ENCODE measurements at places on chromosomes 11 and 22.

- no peak for DNase-seq
These were observed 13.2 kb downstream of the MPZL3 start for GRCh38 chr11:118238929-118239328.

- DNase-seq: no peak
These were observed 31.2 kb upstream of the SMIM35 start for GRCh38 chr11:118117790-118118601.

- DNase-seq: no peak
These were observed 124.4 kb downstream of the ETS1 start for GRCh38 chr11:128462922-128463321.

- DNase-seq: no peak
These were observed 3.4 kb upstream of the ZBED4 start for GRCh38 chr22:49850021-49850911.

GRCh38 chr22:33932997-33933396 is 12.7 kb upstream of the LARGE1 start:
- DNase-seq: no peak

- DNase-seq: no peak
These were observed 267.9 kb upstream of the SESN3 start for GRCh38 chr11:95498722-95499425.

- no peak for DNase-seq
These were observed 17.1 kb downstream of the RPS6KA4 start for GRCh38 chr11:64376071-64376470.

- no peak for DNase-seq
These were observed 63.1 kb downstream of the SPATA19 start for GRCh38 chr11:133782116-133782725.

GRCh38 chr11:67288198-67288451 is 978 bp upstream of the ANKRD13D start:
- no peak for DNase-seq

- DNase-seq: no peak
These were observed 110.8 kb upstream of the NNMT start for GRCh38 chr11:114185436-114185835.

GRCh38 chr11:45660729-45661438 is 4.5 kb downstream of the CHST1 start:
- DNase-seq: no peak

- peak; percentile 29 for DNase-seq
These were observed 11.4 kb downstream of the PACS1 start for GRCh38 chr11:66081505-66081904.

DNA sequence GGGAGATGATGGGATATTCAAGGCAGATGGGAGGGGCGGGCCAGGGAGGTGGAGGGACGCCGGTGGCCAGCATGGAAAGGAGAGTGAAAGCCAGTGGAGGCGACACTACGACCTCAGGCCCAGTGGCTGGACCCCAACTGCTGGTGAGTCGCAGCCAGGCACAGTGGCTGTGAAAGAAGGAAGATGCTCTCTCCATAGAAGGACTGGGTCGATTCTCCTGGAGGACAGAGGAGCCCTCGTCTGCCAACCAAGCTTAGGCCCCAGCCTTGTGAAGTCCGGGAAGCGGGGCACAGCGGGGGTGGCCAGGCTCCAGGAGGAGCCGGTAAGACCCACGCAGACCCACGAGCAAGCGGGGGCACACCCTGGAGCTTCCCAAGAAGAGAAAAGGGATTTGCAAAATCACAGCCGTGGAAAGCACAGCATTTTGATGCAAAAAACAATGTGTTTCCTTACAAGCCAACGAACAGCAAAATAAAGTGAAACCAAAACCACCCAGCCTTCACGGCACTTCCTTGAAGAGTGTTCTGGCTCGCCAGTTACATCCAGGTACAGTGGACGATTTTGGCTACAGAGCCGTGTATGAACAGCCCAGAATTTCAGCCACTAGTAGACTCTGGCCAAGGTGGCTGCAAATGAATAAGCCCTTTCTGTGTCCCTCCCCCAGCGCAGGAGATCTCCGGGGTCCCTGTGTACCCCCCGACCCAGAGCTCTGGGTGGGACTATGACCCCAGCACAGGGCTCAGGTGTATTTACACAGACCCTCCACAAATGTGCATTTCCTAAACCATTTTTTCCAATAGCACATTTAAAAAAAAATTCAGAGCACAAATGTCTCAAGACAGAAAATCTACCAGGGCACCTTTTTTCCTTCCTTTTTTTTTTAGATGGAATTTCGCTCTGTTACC is 96.9 kb downstream of the TRMU start:
- no peak for DNase-seq

GRCh38 chr22:37633625-37634416 is 5.6 kb upstream of the SH3BP1 start:
- peak; percentile 95 for DNase-seq

DNA sequence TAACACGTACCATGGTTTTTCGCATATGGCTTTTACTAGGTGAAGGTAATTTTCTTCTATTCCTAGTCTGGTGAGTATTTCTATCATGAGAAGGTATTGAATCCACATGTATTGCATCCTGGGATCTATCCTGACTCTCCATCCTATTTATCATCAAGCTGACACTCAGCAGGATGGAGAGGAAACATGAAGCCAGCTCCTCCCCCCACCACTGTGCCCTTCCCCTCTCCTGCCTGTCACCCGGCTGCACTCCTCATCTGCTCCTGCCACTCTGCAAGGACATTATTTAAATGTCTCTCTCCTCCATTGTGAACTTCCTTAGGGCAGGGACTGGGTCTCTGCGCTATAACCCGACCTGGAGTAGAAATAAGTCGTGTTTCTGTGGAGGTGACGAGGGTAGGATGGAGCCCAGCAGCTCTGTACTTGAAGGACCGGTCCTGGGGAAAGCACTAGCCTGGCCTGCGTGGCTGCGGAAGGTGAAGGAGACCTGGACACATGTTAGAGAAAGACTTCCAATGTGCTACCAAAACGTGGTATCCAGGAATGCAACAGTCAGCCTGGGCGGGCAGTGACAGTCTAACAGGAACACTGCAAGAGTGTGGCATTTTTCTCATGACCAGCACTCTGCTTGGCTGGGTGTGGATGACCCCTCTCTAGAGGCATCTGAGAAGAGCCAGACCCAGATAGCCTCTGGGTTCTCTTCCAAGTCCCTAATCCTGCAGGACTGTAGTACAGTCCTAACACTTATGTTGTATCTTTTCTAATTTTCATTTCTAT is 111.2 kb downstream of the MICAL3 start:
- no peak for DNase-seq

DNA sequence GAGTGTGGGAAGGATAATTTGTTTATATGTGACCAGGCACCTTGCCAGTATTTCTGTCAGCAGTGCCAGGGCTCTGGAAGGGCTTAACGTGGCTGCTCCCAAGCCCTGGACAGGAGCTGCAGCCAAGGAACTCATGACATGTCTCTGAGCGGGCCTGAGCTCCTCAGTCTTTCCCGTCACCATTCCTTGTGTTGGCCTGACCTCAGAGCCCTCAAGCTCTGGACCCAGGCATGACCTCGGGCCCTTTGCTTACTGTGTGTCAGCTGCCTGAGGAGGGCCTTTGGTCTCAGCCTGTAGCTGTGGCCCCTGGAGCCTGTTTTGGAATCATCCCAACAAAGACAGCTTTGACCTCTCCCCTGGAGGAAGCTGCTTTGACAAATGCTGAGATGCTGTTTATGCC is 264.1 kb upstream of the PLET1 start:
- DNase-seq: no peak

- DNase-seq: no peak
These were observed 1.5 kb upstream of the CHST1 start for GRCh38 chr11:45666648-45667642.

DNA sequence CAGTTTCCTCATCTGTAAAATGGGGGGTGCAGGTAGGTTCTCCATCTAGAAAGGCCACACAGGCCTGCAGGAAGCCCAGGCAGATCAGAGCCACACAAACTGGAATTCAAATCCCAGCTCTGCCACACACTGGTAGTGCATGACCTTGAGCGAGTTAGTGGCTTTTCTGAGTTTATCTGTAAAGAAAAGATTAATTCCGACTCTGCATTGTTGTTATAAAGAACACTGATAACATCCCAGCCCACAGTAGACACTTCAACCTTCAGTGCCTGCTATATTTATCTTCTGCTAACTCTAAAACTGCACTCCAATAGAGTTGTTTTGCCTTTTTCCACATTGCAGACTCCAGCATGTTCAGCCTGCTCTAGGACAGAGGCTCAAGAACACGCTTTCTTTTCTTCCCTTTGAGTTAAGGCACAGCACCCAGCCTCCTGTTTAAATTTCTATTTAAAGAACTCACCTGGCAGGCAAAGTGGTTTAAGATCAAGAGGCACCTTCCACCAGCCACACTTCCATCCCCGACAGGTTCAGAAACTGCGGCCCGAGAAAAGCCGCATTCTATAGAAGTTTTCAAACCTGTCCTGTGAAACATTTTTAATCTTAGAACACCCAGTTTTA is 133.9 kb downstream of the PLEKHA7 start:
- DNase-seq: no peak

GRCh38 chr11:121291896-121292494 is 576 bp upstream of the SC5D start:
- DNase-seq: no peak

DNA sequence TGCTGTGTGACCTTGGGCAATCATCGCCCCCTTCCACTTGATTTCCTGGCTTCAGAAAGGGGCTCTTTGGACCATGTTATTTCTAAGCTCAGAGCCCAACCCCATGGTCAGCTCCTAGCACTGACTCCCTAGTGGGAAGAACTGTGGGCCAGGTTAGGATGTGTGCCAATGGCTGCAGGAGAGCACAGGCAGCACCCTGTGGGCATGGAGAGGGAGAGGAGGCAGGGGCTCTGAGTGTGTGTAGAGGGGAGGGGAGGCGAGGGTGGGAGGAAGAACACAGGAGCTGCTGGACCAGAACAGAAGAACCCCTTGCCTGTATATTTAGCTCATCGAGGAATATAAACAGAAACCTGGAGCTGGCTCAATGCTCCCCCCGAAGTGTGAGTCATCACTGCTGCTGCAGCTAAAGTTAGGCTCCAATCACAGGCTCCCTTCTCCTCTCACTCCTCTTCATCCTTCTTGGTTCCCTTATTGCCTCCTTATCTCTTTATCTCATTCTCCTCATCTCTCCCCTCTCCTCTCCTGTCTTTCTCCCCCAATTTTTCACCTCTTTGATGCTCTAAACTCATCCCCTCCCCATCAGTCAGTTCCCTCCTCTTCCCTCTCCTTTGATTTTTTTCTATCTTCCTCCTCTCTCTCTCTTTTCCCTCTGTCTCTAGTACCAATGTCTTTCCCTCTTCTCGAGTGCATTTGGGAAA is 14.5 kb upstream of the RPS19BP1 start:
- DNase-seq: no peak

- DNase-seq: no peak
These were observed 766.2 kb upstream of the LRRC4C start for GRCh38 chr11:42225664-42226063.

DNA sequence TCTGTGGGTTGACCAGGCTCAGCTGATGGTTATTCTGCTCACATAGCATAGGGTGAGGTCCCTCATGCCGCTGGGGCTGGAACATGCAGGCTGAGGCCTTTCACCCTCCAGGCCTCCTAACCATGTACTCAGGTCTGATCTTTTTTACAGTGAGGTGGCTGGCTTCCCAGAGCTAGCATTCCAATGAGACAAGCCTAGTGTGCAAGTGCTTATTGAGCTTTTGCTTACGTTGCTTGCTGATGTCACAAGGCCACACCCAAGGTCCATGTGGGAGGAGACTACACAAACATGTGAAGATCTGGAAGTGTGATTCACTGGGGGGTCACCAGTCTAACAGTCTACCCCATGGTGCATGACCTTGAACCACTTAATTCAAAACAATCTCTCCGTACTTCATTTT is 33.9 kb downstream of the ISX start:
- DNase-seq: no peak

DNA sequence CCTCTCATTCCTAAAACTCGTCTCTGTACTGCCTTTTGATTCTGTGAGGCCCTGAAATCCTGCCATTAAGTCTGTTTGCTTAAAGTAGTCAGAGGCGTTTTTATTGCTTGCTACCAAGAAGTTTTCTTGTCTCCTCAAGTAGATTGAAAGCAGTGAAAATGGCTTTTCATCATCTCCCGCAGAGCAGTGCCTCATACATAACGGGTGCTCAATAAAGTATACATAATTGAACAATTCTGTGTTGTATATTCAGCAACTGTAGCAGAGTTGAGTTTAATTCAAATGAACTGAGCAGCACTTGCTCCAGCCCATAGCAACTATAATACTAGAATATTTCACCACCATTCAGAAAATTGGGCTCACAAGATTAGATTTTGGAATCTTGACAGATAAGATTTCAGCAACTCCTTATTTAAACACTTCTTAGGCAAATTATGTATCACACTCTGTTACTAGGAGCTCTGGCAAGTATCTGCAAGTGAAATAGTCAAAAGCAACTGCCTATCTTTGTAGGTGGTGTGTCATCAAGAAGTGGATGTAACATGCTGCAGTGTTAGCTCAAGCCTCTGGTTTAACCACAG is 20.0 kb downstream of the FIBIN start:
- DNase-seq: no peak

DNA sequence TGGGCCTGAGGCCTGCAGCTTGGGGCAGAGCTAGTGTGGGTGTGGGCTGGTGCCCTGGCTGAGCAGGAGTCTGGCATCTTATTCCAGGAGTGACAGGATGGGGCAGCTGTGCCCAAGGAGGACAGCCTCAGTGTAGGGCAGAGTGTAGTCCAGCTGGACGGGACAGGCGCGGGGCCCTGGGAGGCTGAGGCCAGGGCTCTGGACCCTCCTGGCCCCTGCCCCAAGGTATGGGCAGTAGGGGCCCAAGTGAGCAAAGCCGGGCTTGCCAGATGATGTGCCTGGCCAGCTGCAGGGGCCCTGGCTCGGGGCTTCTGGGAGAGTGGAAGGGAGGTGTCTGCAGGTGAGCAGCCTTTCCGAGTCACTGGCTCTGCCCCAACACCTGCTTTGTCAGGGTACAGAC is 1190.9 kb downstream of the BRD1 start:
- DNase-seq: no peak

DNA sequence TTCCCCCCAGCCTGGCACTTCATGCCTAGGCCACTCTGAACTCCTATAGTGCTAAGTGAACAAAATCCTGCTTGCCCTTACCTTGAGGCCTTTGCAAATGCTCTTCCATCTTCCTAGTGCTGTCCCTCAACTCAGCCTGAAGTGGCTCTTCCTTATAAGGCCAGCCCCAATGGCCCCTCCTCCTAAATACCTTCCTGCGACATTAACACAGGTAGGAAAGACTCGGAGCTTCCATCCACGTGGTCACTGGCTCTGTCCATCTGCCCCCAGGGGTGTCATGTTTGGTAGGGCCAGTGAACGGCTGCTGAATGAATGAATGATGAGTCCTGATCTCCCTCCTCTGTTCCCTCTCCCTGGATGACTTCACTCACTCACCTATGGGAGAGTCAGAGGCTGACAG is 4.2 kb downstream of the PDE2A start:
- no peak for DNase-seq

DNA sequence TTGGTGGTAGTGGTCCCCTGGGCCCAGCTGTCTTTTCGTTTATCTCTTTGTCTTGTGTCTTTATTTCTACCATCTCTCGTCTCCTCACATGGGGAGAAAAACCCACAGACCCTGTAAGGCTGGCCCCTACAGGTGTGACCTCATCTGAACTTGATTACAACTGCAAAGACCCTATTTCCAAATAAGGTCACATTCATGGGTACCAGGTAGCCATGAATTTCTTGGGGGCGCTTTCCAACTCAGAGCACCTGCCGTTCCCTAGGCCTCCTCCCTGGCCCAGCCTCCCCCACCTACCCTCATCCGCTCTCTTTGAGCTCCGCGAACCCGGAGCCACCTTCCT is 14.0 kb upstream of the RRP7A start:
- DNase-seq: no peak

GRCh38 chr11:94032725-94033124 is 11.6 kb downstream of the HEPHL1 start:
- DNase-seq: no peak

- no peak for DNase-seq
These were observed 31.1 kb upstream of the PDGFB start for GRCh38 chr22:39275814-39276439.

GRCh38 chr22:50202130-50202666 is 1.4 kb downstream of the SELENOO start:
- DNase-seq: no peak

All from fibroblast of pulmonary artery (primary cell).